Fibroblast of mammary gland (primary cell): ENCODE measurements at places on chromosomes 12 and 14.

- DNase-seq = no peak
These were observed 3.4 kb upstream of the TMEM229B start for GRCh38 chr14:67491741-67492507.

GRCh38 chr12:84785951-84786350, 126.6 kb downstream of the SLC6A15 start:
- DNase-seq = no peak

- no peak for DNase-seq
These were observed 17.1 kb downstream of the CD163 start for GRCh38 chr12:7486512-7486911.

DNA sequence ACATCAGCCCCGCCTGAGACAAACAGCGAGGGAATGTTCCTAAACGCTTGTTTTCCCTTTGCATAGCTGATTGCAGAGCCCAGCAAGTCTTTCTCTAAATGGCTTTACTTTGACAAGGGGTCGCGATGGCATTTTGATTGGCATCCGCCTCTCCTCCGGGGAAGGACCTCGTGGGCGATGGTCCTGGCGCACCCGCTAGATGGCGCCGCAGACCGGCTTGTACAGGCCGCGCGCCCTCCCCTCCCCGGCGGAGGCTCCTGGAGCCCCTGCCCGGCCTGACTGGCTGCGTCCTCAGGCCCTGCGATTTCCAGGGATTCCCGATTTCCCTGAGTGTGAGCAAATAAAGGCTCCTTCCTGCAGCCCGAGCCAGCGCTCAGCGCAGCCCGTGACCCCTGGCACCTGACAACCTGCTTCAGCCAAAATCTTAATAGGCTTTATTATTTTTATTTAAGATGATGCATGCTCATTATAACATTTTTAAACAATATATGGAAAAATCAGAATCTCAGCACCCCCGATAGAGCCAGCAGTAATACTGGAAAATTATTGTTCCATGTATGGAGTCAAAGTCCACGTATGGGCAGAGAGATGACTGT, 468.3 kb downstream of the AACS start:
- DNase-seq = no peak

GRCh38 chr12:111788178-111788654, 21.5 kb downstream of the ALDH2 start:
- peak; percentile 52 for DNase-seq

DNA sequence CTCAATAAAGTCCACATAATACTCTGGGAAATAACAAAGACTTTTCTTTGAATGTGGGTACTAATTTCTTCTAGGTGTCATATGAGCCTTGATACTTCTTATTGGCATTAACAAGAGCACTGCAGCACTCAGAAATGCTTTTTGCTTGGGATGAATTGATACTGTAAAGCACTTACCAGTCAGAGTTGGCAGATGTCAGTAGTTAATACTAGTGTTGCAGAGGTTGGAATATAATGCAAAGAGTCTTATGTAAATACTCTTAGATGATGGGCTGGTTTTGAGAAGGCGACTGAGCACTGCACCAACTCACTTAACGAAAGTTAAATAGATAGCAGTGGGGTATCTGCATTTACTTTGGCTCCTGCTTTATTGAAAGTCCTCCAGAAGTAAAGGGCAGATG, 25.6 kb upstream of the MBIP start:
- no peak for DNase-seq

GRCh38 chr14:76917158-76917596, 91.0 kb downstream of the LRRC74A start:
- DNase-seq = peak; percentile 84

DNA sequence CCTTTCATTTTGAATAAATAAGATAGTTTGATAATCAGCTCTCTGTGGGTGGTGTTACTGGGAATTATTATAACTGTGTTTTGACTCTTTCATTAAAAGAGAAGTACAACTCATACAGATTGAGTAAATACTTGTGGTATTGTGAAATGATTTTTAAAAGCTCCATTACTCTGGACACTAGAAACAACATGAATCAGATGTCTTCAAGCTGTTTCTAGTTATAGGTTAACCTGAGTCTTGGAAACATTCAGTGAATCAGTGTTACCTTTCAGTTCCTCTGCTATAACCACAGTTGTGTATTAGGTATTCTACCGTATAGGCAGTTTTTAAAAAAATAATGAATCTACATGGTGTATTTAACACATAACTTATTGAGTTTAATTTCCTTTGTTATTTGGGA, 128.4 kb upstream of the SSTR1 start:
- DNase-seq = peak; percentile 46
